NCI-H1105 (cell line): ENCODE measurements at places on chromosomes 5 and 9.

DNA sequence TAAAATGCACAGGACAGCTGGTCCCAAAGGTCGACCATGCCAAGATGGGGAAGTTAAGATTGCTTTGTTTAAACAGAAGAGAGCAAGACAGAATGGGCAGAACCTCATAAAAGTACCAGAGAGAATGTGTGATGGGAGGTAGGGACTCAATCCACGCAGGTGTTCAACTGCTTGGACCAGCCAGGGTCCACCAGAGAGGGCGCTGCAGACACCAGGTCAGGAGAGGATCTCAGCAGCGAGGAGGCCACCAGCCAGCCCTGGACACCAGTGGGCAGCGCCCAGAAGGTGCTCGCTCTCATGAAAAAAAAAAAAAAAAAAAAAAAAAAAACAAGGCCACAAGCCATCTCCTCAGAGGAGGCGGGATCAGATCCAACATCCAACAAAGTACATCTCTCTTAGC, 81.8 kb downstream of the SHC3 start:
- DNase-seq, result no peak

DNA sequence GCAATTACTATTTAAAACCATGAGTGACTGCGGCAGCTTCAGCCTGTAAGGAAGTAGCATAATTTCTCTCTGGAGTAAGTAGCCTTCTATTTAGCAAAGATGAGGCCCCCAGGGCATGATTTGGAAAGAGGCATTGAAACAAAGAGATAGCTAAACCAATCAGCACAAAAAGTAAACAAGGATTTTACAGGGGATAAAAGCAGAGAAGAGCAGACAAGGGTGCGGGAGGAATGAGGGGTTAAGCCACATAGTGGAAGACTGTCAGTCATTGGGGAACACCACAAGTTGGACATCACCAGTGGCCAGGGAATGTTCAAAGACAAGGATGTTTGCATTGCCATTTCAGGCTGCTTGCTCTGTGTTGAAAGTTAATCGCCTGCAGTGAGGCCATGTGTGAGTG, 24.0 kb upstream of the C5orf63 start:
- DNase-seq, result no peak

DNA sequence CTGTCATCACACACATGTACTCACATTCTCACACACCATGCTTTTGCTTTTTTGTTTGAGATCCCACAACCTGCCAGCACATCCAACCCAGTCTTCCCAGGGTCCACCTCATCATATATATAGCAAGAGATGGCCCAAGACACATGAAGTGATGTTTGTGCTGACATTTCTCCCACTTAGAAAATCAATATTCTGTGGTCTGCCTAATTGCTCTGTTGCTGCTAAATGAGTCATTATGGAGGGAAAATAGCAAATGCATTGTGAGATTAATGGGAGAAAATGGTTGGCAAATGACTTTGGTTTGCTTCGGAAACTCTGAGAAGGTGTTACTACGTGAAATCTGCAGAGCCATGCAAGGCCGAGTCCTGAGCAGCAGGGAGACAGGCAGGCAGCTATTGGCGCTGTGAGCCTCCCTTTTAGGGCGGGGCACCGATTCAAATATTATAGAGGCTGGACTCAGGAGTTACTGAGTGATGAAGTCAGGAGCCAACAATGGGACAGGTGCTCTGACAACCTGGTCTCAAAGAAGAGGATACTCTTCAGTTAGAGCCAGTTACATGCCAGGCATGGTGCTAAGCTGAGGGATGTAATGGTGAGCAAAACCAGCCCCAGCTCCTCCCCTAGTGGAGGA, 62.8 kb downstream of the DAB2IP start:
- no peak for DNase-seq

DNA sequence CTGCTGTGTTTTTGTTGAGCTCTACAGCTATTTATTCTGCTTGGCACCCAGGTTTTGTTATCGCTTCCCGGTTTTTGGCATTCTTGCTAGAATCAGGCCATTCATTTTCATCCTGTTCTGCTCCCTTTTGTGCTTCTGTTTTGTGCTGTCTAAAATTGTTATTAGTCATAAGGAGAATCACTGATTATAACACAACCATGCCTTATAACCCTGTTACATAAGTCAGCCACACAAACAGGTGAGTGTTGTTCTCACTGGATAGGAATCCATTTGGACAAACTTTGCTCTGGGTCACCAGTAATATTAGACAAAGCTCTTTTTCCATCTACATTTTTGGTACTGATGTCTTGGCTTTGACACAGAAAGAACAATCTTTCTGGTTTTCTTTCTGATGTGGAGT, 622.8 kb downstream of the PSAT1 start:
- DNase-seq, result no peak

DNA sequence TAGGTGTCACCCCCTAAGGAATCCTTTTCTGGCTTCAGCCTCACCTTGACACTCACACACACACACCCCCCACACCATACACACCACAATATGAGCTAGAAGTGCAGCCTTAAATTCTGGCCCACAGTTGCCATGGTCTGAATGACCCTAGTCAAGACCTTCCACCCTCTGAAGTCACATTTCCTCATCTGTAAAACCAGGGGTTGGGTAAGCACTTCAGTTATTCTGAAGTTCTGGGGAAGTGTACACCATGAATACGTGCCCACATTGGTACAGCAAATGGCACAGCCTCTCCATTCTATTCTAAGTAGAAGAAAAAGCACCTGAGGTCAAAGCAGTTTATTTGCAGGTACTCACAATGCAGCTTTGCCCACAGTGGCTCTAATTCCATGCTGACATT, 372.8 kb upstream of the KLF4 start:
- no peak for DNase-seq
